Fibroblast of lung (primary cell): ENCODE measurements at places on chromosomes 13 and 19. TPM values are rescaled to one million over a fixed set of nuclear protein-coding genes. Genes with fewer than 3 reads are reported as not detected.

TINCR gene
- total RNA-seq = under 0.01 and 0.17 TPM in 2 replicates

GPR18 gene
- total RNA-seq = not detected in 2 replicates

KANK2 gene
- total RNA-seq = 435 and 511 TPM in 2 replicates

DNA sequence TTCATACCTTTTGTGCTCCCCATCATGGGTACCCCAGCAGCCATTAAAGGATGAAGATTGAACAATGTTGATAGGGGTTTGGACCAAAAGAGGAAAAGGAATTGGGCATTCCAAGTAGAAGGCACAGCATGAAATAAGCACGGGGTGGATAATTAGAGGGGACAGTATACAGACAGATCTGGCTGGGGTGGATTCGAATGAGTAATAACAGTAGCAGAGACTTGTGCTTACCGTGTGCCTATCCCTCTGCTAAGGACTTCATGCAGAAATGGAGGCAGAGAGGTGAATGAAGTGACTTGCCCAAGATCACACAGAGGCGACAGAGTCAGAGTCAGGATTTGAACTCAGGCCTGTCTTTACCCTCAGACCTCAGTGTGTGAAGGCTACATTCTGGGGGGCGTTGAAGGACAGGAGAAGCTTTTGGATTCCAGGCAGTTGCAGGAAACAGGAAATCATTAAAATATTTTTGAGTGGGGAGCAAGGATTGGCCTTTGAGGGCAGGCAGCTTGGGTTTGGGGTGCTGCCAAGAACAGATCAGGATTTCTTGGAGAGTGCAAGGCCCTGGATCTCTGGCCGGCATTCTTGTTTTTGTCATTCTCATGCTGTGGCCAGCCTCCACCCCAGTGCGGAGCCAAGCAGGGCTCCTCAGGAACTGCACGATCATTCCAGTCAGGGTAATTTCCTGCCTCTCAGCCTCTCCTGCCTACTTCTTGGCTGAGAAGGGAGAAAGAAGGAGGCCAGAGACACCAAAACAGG, 18.7 kb downstream of the PAF1 start:
- no peaks in the 10 kb centered on the region for H3K27me3 ChIP-seq
- no peak overlapping the region for H3K4me3 ChIP-seq
- H3K4me1 ChIP-seq = peaks cover 18% of the 10 kb centered on the region
- DNase-seq = peak; percentile 97

- no peak overlapping the region for H3K4me3 ChIP-seq
- no peaks in the 10 kb centered on the region for H3K27me3 ChIP-seq
- peaks cover 2% of the 10 kb centered on the region for H3K4me1 ChIP-seq
- H3K36me3 ChIP-seq = peaks cover 1% of the 10 kb centered on the region
Measured at GRCh38 chr19:4829001-4829712, 2.4 kb downstream of the TICAM1 start.

- H3K27ac ChIP-seq = no peak overlapping the region
Measured at GRCh38 chr13:77565635-77566034, 30.1 kb downstream of the SCEL start.

DNA sequence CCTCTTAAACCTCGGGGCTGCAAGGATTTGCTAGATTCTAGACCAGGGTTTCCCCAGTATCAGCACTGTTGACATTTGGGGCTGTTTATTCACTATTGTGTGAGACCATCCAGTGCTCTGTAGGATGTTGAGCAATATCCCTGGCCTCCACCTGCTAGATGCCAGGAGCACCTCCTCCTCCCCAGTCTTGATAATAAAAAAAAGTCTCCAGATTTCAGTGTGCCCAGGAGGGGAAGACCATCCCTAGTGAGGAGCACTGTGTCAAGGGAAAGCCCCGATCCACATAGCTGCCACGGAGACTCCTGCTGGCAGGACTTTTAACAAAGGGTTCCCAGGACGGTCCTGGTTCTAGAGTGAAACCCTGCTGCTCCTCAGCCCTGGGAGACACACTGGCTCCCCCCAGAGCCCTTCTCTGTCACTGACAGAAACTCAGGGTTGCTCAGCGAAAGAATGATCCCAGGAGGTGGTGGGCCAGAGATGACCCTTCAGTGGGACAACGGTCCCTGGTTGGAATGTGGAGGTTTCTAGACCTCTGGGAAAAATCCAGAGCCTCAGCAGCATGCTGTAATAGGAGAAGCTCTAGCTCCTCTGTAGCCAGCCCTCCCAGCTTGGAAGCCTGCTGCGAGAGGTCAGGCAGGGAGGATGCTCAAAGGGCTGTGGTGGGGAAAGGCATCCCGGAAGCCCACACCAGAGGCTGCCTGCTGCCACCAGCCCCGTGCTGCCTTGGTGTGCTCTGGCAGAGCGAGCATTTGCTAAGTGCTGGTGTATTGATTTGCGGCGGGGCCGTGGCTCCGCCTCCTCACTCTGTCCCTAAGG, 20.3 kb downstream of the LYL1 start:
- DNase-seq = peak; percentile 59
- H3K27ac ChIP-seq = no peak overlapping the region
- H3K4me3 ChIP-seq = no peak overlapping the region
- no peaks in the 10 kb centered on the region for H3K27me3 ChIP-seq
- peaks cover 33% of the 10 kb centered on the region for H3K36me3 ChIP-seq

DNA sequence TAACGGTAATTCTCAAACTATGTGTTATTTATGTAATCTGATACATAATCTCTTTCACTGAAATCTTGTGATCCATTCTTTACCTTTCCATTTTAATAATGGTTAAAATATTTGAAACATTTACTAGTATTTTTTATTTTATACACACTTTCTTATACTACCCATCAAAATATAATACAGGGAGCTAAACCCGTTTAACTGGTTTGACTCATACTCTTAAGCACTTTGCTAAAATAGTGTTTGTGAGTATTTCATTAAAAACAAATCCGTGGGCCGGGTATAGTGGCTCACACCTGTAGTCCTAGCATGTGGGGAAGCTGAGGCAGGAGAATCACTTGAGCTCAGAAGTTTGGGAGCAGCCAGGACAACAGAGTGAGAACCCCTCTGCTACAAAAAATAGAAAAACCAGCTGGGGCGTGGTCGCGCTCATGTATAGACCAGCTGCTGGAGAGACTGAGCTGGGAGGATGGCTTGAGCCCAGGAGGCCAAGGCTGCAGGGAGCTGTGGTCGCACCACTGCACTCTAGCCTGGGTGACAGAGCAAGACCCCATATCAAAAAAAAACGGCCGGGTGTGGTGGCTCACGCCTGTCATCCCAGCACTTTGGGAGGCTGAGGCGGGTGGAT, 43.8 kb upstream of the DCUN1D2 start:
- H3K36me3 ChIP-seq = peaks cover 30% of the 10 kb centered on the region
- no peak for DNase-seq
- H3K4me1 ChIP-seq = peaks cover 3% of the 10 kb centered on the region
- no peaks in the 10 kb centered on the region for H3K27me3 ChIP-seq
- no peak overlapping the region for H3K27ac ChIP-seq

GRCh38 chr13:111209613-111210012, 94.5 kb downstream of the ARHGEF7 start:
- peaks cover 19% of the 10 kb centered on the region for H3K4me1 ChIP-seq
- H3K27ac ChIP-seq = peak overlapping the region; percentile 77
- H3K27me3 ChIP-seq = no peaks in the 10 kb centered on the region

GRCh38 chr19:5345895-5346386, 5.3 kb upstream of the PTPRS start:
- no peak overlapping the region for H3K4me3 ChIP-seq
- no peaks in the 10 kb centered on the region for H3K27me3 ChIP-seq
- peak; percentile 84 for DNase-seq
- H3K4me1 ChIP-seq = no peaks in the 10 kb centered on the region
- H3K36me3 ChIP-seq = no peaks in the 10 kb centered on the region

DNA sequence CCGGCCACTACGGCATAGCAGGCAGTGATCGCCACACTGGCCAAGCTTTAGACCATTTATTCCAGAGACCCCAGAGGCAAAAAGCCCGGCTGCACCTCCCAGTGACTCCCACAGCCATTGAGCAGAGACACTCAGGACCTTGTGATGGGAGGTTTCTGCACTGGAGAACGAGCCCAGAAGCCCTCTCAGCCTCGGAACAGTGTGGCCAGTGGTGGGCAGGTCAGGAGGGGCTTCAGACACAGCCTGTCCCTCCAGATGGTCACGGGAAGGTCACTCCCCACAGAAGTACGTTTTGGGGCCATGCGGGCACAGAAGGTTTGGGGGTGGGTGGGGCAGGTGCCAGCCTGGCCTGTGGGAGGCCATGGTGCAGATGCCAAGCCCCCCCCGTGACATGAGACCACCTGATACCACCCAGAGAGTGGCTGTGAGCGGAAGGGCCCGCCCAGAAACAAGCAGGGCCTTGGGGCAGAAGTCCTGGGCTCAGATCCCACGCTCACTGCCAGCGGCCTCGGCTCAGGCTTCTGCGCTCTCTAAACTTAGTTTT, 599 bp upstream of the F10 start:
- no peak overlapping the region for H3K4me3 ChIP-seq
- no peaks in the 10 kb centered on the region for H3K36me3 ChIP-seq
- no peak for DNase-seq
- H3K27ac ChIP-seq = no peak overlapping the region
- H3K4me1 ChIP-seq = no peaks in the 10 kb centered on the region

- no peaks in the 10 kb centered on the region for H3K27me3 ChIP-seq
- no peak for DNase-seq
- H3K36me3 ChIP-seq = no peaks in the 10 kb centered on the region
- no peak overlapping the region for H3K4me3 ChIP-seq
Measured at GRCh38 chr13:75042807-75043206, 439.2 kb downstream of the TBC1D4 start.
